ENCODE measurements at places on chromosomes 3 and 15.

- DNase-seq = no peak
Observed at GRCh38 chr3:72127844-72128243, 342.9 kb upstream of the PROK2 start.

DNA sequence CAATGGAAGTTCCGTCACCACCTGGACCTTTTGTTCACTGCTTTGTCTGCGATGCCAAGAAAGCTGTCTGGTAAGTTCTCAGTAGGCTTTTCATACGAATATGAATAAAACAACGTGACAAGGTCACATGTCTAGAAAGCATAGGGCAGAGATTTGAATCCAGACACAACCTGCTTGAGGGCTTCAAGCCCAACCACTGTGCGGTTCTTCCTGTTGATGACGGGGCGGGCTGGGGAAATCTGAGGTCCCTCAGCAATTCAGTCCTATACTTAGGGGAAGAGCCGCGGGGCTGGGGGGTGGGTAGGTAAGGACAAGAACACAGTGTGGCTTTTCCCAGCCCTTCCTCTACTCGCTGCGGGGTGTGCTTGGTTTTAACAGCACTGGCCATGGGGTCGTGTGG lies 32.4 kb upstream of the SMAD3 start:
- DNase-seq = peak; percentile 14

DNA sequence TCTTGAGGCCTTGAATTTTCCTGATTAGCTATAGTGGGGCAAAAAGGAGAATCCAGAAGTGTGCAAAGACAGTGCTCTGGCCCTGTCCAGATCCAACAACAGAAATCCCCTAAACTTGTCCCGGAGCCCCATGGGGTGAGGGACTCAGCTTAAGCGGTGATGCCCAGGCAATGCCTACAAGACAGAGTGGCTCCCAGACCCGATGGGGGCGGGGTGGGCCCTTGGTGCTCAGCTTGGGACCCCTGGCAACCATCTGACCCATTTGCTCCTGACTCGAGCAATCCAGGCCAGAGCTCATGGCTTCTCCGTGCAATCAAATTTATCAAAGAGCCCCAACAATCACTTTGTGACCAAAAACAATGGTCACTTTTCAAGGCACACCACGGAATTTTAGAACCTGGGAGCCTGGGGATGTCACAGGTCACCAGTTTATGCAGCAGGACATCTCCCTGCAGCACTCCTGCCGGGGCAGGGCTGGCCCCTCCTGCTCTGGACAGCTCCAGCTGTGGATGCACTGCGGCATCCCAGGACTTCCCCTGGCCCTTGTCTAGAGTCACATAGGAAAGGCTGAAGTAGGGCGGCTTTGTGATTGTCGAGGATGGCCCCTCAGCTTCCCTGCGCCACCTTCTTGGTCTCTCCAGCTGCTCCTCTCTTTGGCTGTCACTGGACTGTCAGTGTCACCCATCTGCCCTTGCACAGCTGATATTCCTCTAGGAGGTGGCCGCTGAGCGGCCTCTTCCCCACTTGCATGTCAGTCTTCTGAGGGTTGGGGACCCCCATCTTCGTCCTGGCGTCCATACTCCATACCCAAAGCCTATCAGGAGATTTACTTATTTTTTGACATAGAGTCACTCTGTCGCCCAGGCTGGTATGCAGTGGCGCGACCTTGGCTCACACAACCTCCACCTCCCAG lies 28.4 kb downstream of the RGMA start:
- no peak for DNase-seq

DNA sequence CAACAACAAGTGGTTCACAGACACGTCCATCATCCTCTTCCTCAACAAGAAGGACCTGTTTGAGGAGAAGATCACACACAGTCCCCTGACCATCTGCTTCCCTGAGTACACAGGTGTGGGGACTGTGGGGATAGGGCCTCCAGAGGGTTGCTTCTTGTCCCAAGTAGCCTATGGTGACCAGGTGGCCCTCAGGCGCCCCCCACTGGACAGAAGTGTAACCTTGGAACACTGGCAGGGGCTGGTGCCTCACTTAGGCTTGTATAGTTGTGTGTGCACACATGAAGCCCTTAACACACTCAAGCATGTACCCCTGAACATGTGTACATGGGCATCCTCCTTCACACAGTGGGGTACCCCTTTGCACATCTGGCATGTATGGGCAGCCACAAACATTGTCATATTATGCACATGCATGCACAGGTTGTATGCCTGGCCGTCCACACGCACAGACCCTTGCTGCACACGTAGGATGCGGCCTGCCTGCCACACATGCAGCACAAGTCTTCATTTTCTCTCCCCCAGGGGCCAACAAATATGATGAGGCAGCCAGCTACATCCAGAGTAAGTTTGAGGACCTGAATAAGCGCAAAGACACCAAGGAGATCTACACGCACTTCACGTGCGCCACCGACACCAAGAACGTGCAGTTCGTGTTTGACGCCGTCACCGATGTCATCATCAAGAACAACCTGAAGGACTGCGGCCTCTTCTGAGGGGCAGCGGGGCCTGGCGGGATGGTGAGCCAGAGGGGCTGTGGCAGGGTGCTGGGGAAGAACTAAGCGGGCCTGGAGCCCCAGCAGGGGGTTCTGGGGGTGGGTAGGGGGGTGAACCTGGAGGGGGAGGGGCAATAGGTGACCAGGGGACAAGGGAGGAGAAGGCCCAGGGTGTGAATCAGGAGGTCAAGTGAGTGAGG lies 11.7 kb upstream of the SEMA3B start:
- no peak for DNase-seq

DNA sequence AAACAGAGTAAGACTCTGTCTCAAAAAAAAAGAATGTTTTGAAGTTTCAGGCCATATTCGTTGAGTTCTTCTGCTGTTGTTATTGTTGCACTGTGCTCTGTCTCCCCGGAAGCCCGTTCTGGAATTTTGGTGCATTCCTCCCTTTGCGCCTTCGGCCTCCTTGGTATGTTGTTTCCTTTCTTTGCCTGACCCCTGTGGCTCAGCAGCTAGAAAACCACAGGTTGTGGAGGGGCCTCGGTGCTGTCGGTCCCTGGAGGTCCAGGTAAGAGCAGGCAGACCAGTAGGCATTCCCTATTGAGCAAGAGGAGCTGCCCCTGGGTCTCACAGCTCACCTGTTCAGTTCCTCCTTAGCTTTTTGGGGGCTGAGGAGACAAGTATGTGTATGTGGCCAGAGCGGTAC lies 51.0 kb upstream of the DLG1 start:
- DNase-seq = no peak

- no peak for DNase-seq
Observed at GRCh38 chr3:126540951-126541627, 17.1 kb downstream of the CHST13 start.

GRCh38 chr3:131224886-131225550 lies 156.6 kb upstream of the NUDT16 start:
- DNase-seq = no peak

GRCh38 chr3:52286777-52287110 lies 884 bp upstream of the GLYCTK start:
- no peak for DNase-seq
